RPMI7951 (cell line): ENCODE measurements at places on chromosomes 5 and 9. TPM values are rescaled to one million over a fixed set of nuclear protein-coding genes. Genes with fewer than 3 reads are reported as not detected.

Gene ICE1
- 18.4 and 19.8 TPM in 2 replicates for total RNA-seq

Gene NIPAL4
- 0.10 and 0.48 TPM in 2 replicates for total RNA-seq

Gene GIN1
- total RNA-seq = 4.6 and 10.5 TPM in 2 replicates

Gene TMEM174
- not detected in 2 replicates for total RNA-seq

Gene ENHO
- total RNA-seq = 0.29 and 0.48 TPM in 2 replicates

Gene SPZ1
- not detected in 2 replicates for total RNA-seq

Gene GRIA1
- 0.29 TPM in 1 of 2 replicates, not detected in the other for total RNA-seq

Gene LHX6
- under 0.01 and 0.12 TPM in 2 replicates for total RNA-seq

Gene FCN1
- total RNA-seq = not detected in 2 replicates

Gene SLC27A4
- total RNA-seq = 19.2 and 22.1 TPM in 2 replicates

Gene OTP
- total RNA-seq = under 0.01 TPM in 1 of 2 replicates, not detected in the other

Gene HMMR
- total RNA-seq = 70.5 and 79.3 TPM in 2 replicates

Gene ECSCR
- 0.29 and 0.60 TPM in 2 replicates for total RNA-seq

Gene ZNF79
- 4.4 and 4.6 TPM in 2 replicates for total RNA-seq

Gene SLC1A3
- total RNA-seq = 48.9 and 58.8 TPM in 2 replicates

Gene RNF180
- under 0.01 and 0.10 TPM in 2 replicates for total RNA-seq

Gene HTR4
- not detected in 2 replicates for total RNA-seq

Gene ARAP3
- 5.3 and 5.4 TPM in 2 replicates for total RNA-seq

Gene SHISAL2B
- not detected in 2 replicates for total RNA-seq

Gene TRIM52
- total RNA-seq = 4.2 and 5.4 TPM in 2 replicates

Gene FRMD3
- total RNA-seq = 0.10 and 0.36 TPM in 2 replicates

Gene BARX1
- total RNA-seq = 0.10 TPM in 1 of 2 replicates, not detected in the other

Gene FOXD4
- total RNA-seq = not detected in 2 replicates

Gene TMEM252
- not detected in 2 replicates for total RNA-seq

Gene GFI1B
- total RNA-seq = not detected in 2 replicates

Gene MAST4
- total RNA-seq = 2.8 and 4.8 TPM in 2 replicates

Gene PCDHGC3
- total RNA-seq = 75.6 and 81.8 TPM in 2 replicates

Gene ANKRD55
- total RNA-seq = 0.24 and 0.49 TPM in 2 replicates

Gene CBY3
- not detected in 2 replicates for total RNA-seq

Gene TMEFF1
- 0.48 and 2.1 TPM in 2 replicates for total RNA-seq

Gene SLC44A1
- total RNA-seq = 49.6 and 50.3 TPM in 2 replicates

Gene STK32A
- total RNA-seq = 0.84 and 1.8 TPM in 2 replicates

Gene OTULINL
- 4.4 and 5.5 TPM in 2 replicates for total RNA-seq

Gene CCDC192
- total RNA-seq = not detected in 2 replicates

Gene DRD1
- not detected in 2 replicates for total RNA-seq
